ENCODE measurements at places on chromosomes 16 and 17.

- H3K4me1 ChIP-seq: peaks cover 24% of the 10 kb centered on the region
- DNase-seq: no peak
- no peak overlapping the region for H3K27ac ChIP-seq
- no peaks in the 10 kb centered on the region for H3K36me3 ChIP-seq
- no peak overlapping the region for H3K4me3 ChIP-seq
- no peaks in the 10 kb centered on the region for H3K27me3 ChIP-seq
Measured at GRCh38 chr17:63137163-63137562, 171.1 kb downstream of the TANC2 start.

GRCh38 chr17:56893503-56893902 lies 20.3 kb downstream of the TRIM25 start:
- DNase-seq: no peak
- no peak overlapping the region for H3K4me3 ChIP-seq
- H3K36me3 ChIP-seq: peaks cover 100% of the 10 kb centered on the region
- H3K27ac ChIP-seq: no peak overlapping the region
- H3K27me3 ChIP-seq: no peaks in the 10 kb centered on the region

- no peaks in the 10 kb centered on the region for H3K27me3 ChIP-seq
- peaks cover 29% of the 10 kb centered on the region for H3K36me3 ChIP-seq
- peaks cover 20% of the 10 kb centered on the region for H3K4me1 ChIP-seq
- no peak overlapping the region for H3K4me3 ChIP-seq
- no peak overlapping the region for H3K27ac ChIP-seq
Measured at GRCh38 chr16:367333-367903, 2.9 kb downstream of the MRPL28 start.

DNA sequence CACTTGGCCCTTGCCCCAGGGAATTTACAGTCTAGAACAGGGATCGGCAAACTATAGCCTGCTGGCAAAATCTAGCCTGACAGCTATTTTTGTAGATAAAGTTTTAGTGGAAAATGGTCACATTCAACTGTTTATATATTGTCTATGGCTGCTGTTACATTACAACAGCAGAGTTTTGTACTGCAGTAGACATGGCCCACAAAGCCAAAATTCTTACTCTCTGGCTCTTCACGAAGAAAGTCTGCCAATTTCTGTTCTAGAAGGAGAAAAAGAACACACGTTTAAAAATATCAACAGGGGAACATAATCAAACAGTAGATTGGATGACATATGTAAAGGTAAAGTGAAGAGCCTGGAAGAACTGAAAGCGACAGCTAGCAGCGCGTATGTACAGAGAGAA lies 33.2 kb upstream of the CCDC182 start:
- DNase-seq: no peak
- H3K4me3 ChIP-seq: no peak overlapping the region
- peaks cover 23% of the 10 kb centered on the region for H3K4me1 ChIP-seq
- no peaks in the 10 kb centered on the region for H3K36me3 ChIP-seq
- no peaks in the 10 kb centered on the region for H3K27me3 ChIP-seq
- no peak overlapping the region for H3K27ac ChIP-seq

DNA sequence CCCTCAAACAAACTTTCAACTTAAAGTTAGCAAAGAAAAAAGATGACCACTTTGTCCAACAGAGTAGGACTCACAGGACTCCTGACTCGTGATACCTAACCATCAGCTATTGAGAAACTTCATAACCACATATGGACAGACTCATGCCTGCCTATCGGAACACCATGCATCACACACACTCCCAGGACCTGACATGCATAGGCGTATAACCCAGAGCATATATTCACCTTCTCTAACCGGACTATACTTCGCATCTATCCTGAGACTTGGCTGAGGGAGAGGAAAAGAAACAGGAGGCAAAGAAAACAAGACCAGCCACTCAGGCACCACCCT lies 2.2 kb downstream of the PIP4K2B start:
- no peak for DNase-seq
- H3K36me3 ChIP-seq: peaks cover 48% of the 10 kb centered on the region
- no peaks in the 10 kb centered on the region for H3K27me3 ChIP-seq
- peaks cover 27% of the 10 kb centered on the region for H3K4me1 ChIP-seq
- H3K27ac ChIP-seq: no peak overlapping the region
- H3K4me3 ChIP-seq: no peak overlapping the region

Data from CD14-positive monocyte (primary cell).